ENCODE measurements at places on chromosomes 12 and 14.

- DNase-seq, result no peak
These were observed 281.9 kb downstream of the CACNA1C start for GRCh38 chr12:2334689-2335088.

DNA sequence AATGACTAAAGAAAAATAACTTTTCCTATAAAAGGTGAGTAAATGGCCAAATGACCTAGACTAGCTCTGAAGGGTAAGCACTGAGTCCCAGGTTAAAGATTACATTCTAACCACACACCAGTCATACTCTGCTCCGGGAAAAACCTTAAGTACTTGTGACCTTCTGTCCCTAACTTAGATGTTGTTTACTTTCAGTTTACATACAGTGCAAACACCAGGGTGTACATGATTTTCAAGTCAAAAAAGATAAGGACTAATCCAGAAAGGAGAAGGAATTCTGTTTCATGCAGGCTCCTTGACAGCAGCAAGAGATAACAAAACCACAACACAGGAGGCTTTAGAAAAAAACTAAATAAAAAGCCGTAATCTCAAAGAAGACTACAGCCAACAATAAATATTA is 174.2 kb downstream of the PPM1H start:
- DNase-seq, result no peak

GRCh38 chr12:110345963-110346362 is 57.5 kb downstream of the ANAPC7 start:
- DNase-seq, result no peak

GRCh38 chr12:1217191-1217949 is 226.3 kb downstream of the ERC1 start:
- DNase-seq, result no peak

- no peak for DNase-seq
These were observed 57.9 kb upstream of the FICD start for GRCh38 chr12:108457006-108457733.

DNA sequence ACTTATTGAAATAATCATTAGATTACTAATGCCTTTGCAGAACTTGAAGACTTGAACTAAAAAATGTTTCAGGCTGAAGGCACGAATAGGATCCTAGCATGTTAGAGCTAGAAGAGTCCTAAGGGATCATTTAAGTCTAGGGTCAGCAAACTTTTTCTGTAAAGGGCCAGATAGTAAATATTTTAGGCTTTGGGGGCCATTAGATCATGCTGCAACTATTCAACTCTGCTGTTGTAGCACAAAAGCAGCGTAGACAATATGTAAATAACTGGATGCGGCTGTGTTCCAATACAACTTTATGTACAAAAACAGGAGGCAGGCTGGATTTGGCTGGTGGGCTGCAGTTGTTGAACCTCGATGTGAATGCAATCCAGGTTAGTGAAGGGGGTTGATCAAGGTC is 221.7 kb downstream of the ATP23 start:
- DNase-seq, result no peak

DNA sequence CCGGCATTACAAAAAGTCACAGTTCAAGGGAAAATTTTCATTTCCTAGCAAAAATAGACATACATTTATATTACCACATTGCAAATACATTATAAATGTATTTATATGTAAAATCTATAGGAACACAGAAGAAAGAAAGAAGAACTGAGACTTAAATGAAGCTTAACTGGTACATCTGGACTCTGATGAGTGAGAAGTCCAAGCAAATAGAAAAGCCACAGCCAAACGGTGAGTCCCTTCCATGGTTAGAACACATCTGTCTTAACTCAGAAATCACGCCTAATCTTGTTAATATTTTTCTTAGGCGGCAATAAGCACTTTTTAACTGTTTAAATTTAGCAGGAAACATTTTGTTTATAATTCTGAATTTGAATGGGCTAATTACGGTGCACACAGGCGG is 9.4 kb upstream of the KLRB1 start:
- DNase-seq, result no peak

DNA sequence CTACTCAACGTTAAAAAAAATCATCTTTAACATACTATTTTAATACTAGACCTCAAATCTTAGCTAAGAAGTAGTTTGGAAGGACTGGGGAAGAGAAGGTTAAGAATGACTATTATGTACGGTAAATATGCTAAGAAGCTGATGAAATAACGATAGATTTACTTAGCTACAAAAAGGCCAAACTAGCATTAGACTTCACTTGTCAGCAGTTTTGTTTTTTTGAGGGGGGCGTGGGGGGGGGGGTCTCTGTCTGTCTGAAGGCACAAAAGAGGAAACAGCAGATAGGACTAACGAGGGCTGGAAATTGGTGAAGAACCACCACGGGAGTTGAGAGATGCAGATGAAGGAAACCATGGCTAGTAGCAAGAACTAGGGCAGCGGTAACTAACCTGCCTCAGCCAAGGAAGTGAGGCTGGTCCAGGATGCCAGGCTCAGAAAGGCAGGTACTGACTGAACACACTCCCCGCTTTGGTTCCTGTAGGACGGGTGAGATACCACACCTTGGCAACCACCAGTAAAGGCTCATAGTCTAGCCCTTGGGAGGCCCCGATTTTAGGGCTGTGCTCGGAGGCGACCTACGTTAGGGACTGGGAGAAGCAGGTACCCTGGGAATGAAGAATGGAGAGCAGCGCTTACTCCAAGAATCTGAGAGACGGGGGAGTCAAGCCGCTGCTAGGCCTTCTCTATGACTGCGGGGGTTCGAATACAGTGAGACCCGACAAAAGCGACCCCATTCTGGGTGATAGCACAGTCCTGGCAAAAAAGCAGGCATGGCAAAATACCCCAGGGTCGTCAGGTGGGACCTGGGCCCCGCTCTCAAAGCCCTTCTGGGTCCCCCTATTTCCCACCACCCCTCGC is 675 bp downstream of the NEDD8 start:
- DNase-seq, result no peak

DNA sequence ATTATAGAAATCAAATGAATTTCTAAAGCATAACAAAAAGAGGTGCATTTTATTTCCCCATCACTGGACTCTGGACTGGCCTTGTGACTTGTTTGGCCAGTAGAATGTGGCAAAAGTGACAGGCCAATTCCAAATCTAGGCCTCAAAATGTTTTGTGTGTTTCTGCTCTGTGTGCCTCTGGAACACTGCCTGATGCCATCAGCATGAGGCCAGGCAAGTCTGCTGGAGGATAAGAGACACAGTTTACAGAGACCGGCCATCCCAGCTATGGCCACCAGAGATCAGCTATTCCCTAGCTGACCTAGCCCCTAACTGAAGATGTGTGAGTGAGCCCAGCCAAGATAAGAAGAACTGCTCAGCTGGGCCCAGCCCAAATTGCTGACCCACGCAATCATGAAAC is 32.9 kb downstream of the ASCL1 start:
- no peak for DNase-seq

DNA sequence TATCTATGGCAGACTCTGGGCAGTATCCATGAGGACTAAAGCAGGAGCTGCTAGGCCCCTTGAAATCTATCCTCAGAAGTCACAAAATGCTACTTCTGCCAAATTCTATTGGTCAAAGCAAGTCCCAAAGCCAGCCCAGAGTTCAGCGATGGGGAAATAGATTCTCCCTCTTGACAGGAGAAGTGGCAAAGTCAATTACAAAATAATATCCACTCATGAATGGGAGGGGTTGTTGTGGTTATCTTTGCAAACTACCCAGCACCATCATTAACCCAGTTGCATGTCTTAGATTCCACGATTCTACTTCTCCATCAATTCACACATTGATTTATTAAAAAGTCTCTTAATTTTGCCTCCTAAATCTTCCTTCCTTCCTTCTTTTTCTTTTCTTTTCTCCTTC is 30.7 kb upstream of the STXBP6 start:
- no peak for DNase-seq

DNA sequence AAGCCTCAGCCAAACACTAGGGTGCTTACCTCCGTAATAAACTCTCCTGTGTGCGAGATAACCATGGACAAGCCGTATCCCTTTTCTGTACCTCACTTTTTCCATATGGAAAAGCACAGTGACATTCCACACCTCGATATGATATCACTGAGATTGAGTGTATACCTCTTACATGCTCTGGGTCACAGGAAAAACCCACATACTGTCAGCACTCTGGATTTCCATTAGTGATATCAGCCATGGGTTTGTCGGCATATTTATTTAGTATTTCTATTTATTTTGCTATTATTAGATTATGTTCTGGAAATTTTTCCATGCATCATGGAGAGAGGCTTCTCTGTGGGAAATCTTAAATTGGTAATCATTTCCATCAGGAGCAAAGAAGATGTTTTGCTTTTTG is 28.0 kb upstream of the DAAM1 start:
- DNase-seq, result no peak

GRCh38 chr14:37709419-37710195 is 114.2 kb downstream of the TTC6 start:
- no peak for DNase-seq

DNA sequence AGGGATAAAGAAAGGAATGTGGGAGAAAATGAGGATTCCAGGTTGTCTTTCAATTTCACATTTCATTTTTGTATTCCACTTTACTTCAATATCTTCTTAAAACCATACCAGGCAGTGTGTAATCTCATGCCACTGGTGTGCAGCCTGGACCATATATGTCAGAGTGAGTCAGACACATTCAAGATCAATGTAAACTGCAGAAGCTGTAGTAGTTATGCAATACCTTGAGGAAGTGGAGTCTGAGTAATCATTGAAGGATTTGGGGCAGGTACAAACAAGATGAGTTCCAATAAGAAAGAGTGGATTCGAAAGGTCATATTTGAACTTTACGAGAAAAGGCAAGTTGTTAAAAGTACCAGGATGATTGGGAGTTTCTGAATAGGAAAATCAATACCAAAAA is 14.1 kb downstream of the PLCZ1 start:
- DNase-seq, result no peak

GRCh38 chr12:72790273-72790672 is 518.1 kb downstream of the TRHDE start:
- DNase-seq, result no peak

DNA sequence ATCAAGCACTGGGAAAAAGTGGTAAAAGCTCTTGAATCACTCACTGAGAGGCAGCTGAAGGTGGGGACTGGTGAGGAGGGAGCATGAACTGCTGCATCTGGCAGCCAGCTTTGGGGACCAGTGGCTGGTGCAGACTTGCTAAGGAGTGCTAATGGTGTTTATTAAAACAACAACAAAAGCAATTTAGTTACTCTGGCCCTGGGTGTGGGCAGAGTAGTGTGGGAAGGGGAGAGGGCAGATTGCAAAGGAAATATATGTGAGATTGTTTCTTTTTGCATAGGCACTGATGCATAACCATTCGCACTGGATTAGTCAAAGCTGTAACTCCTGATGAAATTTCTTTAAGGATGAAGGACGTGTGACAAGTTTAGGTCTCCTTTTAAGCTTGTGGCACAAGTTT is 8.1 kb downstream of the TXNRD1 start:
- DNase-seq, result no peak

- DNase-seq, result no peak
These were observed 46.8 kb downstream of the ATP2B1 start for GRCh38 chr12:89661706-89662330.

DNA sequence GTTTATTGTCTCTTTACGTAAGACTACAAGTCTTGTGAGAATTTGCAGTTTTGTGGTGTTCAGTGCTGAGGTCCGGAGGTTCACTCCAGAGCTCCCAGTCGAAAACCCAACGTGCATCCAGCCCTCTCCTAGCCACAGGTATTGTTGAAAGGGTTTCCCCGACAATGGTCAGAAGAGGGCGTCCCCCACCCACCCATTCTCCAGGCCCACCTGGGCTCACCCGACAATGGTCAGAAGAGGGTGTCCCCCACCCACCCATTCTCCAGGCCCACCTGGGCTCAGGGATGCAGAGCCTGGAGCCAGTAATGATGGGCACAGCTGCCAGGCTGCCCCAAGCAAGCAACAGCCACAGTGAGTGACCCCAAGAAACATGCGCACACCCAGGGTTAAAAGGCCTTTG is 126.8 kb upstream of the EVL start:
- DNase-seq, result no peak

DNA sequence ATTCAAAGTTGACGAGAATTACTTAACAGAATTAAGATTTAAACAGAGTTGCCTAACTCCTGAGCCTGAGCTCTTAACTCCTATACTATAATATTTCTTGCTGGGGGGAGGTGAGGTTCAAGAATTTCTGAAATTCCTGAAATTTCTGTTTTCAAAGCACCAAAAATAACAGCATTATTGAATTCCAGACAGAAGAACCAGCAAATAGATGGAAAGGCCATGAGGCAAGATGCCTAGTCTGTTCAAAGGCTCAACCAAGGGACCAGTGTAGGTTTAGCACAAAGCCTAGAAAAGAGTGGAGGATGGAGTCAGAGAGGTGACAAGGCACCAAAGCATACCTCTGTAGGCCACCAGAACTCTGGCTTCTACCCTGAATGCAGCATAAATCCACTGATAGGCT is 76.4 kb downstream of the PPP1R12A start:
- DNase-seq, result no peak

- peak; percentile 38 for DNase-seq
These were observed 297.6 kb upstream of the SEL1L start for GRCh38 chr14:81831128-81831820.

- DNase-seq, result no peak
These were observed 891 bp downstream of the RPS6KL1 start for GRCh38 chr14:74921987-74922751.

- DNase-seq, result no peak
These were observed 42.2 kb downstream of the PLEKHA5 start for GRCh38 chr12:19171731-19172130.

- DNase-seq, result peak; percentile 62
These were observed 65.4 kb downstream of the C14orf132 start for GRCh38 chr14:96104469-96105057.

DNA sequence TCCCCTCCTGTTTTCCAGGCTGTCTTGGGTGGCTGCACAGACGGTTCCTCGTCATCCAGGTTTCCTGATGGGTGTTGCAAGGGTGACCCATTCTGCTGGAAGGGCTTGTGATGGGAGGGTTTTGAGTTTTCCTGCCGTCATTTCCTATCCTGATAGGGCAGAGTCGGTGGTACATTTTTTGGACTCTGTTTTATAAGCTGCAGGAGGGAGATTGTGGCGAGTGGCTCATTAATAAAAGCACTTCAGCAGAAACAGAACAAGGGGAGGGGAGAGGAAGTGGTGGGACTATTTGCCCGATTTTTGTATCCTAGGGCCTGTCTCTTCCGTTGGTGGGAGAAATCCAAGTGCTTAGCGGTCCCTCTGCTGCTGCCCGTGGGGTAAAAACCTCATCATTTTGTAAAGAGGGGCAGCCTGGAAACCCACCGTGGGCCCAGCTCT is 40.0 kb downstream of the TSPAN9 start:
- peak; percentile 63 for DNase-seq

DNA sequence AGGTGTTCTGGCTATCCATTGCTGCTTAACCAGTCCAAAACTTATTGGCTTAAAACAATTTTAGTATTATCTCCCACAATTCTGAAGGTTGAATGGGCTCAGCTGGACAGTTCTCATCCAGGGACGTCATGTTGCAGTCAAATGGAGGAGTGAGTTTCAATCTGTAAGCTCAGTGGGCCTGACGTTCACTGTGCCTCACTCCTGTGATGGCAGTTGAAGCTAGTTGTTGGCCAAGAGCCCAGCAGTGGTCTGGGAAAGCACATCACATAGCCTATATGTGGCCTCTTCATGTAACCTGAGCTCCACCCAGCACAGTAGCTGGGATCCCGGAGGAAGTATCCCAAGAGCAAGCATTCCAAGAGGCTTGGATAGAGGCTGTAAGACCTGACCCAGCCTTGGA is 40.6 kb upstream of the CDKN3 start:
- no peak for DNase-seq
